KG1 (cell line): ENCODE measurements at places on chromosomes 4 and X.
A peak's percentile ranks its signal among the peaks of the same experiment; 100 is the strongest.

- no peak for DNase-seq
These were observed 77.5 kb downstream of the CRLF2 start for GRCh38 chrX:1134976-1135375.

- DNase-seq: no peak
These were observed 57.7 kb downstream of the HS6ST2 start for GRCh38 chrX:132900633-132901293.

DNA sequence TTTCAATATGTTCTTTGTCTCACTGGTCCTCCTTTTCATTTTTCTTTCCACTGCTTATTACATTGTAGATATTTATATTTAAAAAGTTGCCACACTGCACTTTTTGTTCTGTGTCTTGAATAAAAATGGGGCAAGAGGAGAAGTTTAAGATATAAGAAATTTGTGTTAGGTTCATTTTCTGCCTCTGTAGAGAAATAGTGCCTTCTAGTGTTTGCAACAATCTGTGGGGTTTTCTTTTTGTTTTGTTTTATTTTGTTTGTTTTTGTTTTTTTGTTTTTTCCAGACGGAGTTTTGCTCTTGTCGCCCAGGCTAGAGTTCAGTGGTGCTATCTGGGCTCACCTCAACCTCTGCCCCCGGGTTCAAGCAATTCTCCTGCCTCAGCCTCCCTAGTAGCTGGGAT, 20.1 kb upstream of the SMIM14 start:
- no peak for DNase-seq

DNA sequence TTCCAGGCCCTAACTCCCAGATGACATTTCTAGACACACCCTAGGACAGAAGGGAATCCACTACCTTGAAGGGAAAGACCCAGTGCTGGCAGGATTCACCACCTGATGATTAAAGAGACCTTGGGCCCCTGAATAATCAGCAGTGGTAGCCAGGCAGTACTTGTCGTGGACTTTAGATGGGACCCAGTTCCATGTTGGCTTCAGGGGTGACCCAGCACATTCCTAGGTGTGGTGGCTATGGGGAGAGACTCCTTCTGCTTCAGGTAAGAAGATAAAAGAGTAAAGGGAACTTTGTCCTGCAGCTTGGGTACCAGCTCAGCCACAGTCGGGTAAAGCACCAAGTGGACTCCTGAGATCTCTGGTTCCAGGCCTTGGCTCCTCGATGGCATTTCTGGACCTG, 131.8 kb upstream of the S100G start:
- no peak for DNase-seq

DNA sequence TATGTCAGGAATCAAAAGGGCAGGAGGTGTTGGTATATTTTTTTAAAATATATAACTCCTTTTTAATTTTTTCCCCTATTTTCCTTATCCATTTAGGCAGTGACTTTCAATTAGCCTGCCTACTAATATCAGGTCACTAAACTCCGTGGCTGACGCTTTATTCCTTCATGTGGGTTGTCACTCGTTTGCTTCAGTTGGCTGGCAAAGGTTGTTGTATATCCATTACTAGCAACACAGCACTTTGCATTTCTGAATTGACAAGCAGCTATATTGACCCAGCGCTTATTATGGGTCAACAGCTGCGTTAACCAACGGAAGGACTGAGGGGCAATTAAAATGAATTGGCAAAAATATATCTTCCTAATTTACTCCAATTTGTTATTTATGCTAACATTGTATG, 87.7 kb downstream of the ARX start:
- no peak for DNase-seq

DNA sequence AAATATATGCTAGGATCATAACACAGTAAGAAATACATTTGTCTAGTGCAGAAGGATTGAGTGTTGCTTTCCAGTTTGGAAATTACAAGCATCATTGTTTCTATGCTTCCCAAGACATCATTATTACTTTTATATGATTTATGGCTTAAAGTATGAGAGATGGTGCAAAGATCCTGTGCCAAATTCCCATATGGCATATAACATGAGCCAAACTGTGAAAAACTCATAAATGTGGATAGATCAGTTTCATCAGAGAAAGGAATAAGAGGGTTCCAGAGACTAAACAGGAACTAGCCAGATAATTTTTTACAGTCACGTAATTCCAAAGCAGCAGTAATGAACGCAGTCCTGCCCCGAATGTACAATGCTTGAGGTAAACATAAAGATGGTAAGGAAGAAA, 126.3 kb downstream of the PRDM5 start:
- DNase-seq: no peak

- DNase-seq: no peak
These were observed 519.3 kb upstream of the CXorf51A start for GRCh38 chrX:147333821-147334220.

DNA sequence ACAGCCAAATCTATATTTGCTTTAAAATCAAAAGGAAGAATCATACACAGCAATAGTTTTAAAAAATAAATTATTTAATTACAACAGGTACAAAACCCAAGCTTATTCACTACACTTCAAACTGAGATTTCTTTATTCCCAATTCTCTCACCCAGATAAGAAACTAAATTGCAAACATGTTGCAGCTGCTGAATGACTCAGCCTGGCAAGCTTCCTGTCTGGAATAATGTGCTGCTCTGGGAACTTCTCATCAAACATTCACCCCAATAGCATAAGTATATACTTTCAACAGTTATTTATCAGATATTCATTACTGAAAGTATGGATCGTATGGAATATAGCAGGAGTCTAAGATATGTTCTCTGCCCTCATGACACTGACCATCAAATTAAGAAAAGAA, 43.0 kb upstream of the GABRA2 start:
- DNase-seq: no peak

- no peak for DNase-seq
These were observed 30.1 kb downstream of the ADGRA3 start for GRCh38 chr4:22485737-22486136.

DNA sequence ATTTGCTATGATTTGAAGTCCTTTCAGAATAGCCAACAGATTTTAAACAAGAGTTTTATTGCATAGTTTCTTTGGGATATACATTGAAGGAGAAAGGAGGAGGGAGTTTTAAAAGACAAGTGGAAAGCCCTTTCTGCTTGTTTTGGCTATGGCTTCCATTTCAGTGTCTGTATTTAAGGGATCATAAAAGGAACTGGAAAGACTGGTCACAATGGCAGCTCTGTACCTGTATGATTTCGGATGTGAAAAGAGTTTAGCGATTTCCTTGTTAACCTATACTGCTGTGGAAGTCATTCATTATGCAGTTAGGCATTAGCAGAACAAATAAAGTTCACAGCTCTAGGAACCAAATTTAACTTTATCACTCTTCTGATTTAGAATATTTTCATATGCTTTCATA, 60.7 kb downstream of the TET2 start:
- DNase-seq: no peak

DNA sequence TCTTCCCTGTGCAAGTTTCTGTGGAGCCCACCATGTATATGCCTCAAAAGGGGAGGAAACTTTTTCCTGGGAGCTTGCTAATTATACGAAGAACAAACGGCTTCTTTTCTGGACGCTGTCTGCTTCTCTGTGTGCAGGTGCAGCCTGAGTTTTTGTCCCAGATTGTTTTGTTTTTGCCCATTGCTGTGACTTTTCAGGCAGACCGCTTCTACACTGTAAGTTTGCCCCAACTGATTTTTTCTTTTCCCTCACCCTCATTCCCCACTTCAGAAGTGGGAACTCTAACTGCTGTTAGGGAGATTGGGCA, 51.9 kb downstream of the HMGB2 start:
- DNase-seq: no peak

GRCh38 chr4:59179372-59179771, 2020.8 kb upstream of the ADGRL3 start:
- no peak for DNase-seq

GRCh38 chr4:95693594-95693993, 144.8 kb upstream of the UNC5C start:
- no peak for DNase-seq

DNA sequence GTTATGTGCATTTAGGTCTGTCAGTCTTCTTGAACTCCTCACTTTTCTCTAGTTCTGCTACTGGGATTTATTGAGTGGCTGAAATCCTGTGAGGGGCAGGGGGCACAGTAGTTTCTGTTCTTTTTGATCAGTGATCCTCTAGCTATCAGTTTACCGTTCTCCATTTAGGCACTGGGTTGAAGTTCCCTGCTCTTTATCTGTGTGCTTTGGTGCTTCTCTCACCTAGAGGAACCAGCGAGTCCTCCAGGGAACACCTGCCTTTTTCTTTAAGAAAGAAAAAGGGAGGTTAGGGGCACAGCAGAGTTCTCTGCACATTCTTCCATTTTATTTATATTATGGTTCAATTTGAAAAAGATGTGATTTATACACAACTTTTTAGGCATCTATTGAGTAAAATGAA, 503.0 kb upstream of the AGA start:
- DNase-seq: no peak

- DNase-seq: no peak
These were observed 359.3 kb upstream of the GALNT7 start for GRCh38 chr4:172809319-172809718.

GRCh38 chr4:40325406-40326019, 9.6 kb upstream of the CHRNA9 start:
- DNase-seq: peak; percentile 46

- DNase-seq: no peak
These were observed 24.6 kb downstream of the UGT2B7 start for GRCh38 chr4:69120870-69121269.

DNA sequence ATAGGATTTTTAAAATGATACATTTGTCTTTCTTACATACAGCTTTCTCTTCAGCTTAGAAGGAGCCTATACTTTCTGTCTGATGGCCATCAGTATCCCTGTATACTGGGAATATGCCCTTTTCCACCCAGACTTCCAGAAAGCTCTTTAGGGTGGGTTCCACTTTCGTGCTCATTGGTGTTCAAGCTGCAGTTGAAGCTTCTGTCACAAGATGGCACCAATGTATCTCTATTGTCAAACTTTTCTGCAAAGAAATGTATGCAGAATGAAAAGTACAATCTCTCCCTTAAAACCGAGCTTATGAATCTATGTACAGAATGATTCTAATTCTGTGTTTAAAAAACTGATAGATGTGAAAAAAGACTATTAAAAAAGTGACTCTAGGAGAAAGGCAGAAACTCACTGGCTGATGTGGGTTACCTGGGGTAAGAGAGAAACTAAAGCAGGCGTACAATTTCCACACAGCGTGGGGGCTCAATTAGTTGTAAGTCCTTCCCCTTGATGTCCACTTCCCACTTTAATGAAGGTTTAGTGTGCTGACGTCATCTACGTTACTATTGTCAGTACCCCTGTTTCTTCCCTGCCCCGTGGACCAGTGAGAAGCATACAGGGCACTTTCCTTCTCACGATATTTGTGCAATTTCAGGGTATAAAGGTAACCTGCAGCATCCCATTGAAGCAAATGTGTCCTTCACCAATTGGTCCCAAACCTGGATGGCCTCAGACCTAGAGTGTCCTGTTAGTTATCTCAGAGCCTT, 57.3 kb upstream of the TCEAL2 start:
- DNase-seq: no peak

GRCh38 chrX:70508296-70508911, 63.8 kb downstream of the DLG3 start:
- no peak for DNase-seq

DNA sequence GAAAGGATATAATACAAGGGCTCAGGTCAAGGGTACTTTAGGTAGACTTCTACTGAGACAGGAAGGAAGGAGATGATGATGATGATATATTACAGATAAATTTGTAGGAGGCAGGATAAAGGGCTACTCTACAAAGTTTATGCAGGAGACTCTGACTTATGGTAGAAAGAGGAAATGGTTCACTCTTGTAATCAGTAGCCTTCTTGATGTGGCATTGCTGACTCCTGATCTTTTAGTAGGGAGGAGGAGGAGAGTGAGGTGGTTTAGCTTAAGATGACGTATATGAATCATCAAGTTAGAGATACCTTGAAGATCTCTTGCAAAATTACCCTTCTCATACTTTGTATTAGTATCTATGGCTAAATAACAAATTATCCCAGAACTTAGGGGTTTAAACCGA, 4.7 kb downstream of the BLTP1 start:
- DNase-seq: no peak

- DNase-seq: no peak
These were observed 68.4 kb downstream of the RTL9 start for GRCh38 chrX:110427076-110427475.

GRCh38 chr4:43242606-43243005, 350.1 kb downstream of the GRXCR1 start:
- no peak for DNase-seq

DNA sequence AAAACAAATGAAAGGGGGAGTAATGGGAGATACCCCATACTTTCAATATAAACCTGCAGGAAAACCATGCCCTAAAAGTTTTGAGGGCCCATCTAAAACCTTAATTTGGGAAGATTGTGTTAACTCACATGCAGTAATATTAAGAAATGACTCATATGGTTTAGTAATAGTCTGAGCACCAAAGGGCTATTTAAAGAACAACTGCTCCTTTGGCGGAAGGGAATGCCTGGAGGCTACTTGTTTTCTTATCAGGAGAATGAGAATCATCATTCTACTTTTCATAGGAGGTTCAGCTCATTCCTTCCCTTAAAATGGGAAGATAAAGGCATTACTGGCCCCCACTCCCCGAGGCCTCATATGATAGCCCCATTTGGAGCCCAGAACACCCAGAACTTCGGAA, 47.6 kb downstream of the SPIN3 start:
- DNase-seq: no peak

DNA sequence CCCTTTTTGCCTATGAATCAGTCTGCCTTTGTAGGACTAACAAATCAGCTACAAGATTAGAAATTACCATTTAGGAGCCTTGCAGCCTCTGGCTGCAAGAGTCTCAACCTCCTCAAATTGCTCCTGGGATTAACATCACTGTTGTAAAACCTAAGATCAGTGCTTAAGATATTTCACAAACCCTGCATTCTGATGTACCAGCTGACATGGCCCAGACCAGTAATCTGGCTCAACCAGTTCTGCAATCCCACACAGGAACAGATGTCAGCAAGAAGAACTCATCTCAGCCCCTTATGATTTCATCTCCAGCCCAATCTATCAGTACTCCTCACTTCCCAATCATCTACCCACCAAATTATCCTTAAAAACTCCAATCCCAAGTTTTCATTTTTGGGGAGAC, 32.5 kb upstream of the AADAT start:
- no peak for DNase-seq

- no peak for DNase-seq
These were observed 38.5 kb upstream of the GALNTL6 start for GRCh38 chr4:171774642-171775190.

DNA sequence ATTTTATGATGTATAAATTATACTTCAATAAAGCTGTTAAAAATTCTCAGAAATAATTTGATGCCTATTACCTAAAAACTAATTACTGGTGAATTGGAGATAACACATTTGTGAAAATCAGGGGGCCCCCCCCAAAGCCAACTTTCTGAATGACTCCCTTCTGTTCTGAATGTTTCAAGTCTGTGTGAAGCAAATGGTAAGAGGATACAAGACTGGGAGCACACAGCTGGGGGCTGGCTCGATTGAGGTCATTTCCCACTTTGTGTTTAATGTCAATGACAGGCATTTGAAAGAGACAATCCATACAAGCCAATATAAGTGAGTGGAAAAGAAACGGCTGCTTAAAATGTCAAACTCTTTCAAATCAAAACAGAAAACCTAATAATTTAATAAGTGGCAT, 155.8 kb downstream of the SH2D1A start:
- DNase-seq: no peak

- DNase-seq: no peak
These were observed 377.9 kb downstream of the SMARCA1 start for GRCh38 chrX:129145385-129145784.
